A549 (cell line): ENCODE measurements at places on chromosomes 1 and 21.

DNA sequence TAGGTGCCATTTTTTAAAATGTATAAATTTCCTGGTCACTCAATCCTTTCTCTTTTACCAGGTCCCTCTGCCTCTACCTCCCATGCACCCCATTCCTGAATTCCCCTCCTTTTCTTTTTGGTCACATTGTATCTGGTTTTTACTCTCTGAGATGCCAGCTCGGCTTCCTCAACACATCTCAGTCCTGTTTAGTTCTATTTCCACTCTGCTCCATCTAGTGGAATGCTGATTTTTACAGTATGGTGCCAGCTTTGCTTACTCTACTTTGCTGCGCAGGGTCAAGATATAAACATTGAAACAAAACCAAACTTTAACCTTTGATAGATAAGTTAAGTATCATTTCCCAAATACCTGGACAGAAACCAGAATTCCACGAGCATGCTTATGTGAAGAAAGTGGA, 96.0 kb downstream of the ESRRG start:
- DNase-seq: no peak

GRCh38 chr1:205353612-205354011, 3.1 kb downstream of the KLHDC8A start:
- DNase-seq: no peak

DNA sequence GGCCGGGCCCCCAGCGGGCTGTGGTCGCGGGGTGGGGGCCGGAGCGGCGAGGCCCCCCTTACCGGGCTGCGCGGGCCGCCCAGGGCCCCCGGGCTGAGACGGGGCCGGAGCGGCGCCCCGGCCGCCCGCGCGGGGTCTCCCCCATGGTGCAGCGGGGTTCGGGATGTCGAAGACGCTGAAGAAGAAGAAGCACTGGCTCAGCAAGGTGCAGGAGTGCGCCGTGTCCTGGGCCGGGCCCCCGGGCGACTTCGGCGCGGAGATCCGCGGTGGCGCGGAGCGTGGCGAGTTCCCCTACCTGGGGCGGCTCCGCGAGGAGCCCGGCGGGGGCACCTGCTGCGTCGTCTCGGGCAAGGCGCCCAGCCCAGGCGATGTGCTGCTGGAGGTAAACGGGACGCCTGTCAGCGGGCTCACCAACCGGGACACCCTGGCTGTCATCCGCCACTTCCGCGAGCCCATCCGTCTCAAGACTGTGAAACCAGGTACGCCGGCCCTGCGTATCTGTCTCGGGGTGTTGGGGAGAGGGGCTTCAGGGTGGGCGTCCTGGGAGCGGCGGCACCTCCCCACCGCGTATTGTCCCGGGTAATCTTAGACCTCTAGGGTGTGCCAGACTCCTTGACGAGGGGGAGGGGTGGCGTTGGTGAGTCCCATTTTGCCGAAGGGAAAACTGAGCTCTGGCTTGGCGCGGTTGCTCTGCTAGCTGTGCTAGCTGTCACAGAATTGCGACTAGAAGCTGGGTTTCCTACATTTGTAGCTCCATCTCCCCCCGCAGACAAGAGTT, 745 bp downstream of the MAGI3 start:
- peak; percentile 8 for DNase-seq

- peak; percentile 56 for DNase-seq
Measured at GRCh38 chr1:19096036-19096833, 113.8 kb downstream of the UBR4 start.

DNA sequence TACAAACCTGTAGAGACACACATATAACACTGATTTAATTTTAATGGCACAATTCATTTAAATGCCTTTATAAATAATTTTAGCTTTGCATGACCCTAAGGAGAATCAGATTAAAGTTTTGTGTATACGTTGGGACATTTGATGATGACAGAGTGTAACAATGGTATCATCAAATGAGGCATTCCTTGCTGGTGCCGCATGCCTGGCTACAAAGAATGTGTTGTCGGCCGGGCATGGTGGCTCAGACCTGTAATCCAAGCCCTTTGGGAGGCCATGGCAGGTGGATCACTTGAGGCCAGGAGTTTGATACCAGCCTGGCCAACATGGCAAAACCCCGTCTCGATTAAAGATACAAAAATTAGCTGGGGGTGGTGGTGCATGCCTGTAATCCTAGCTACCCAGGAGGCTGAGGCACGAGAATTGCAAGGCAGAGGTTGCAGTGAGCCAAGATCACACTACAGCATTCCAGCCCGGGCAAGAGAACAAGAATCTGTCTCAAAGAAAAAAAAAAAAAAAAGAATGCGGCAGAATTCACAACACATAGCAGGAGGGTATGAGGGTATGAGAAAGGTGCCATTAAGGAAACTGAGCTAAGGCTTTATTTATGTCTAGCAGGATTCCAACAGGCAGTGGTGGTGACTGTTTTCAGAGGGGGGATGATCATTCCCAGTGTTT, 58.9 kb downstream of the PTPN14 start:
- no peak for DNase-seq

GRCh38 chr1:43015269-43015668, 56.6 kb upstream of the SLC2A1 start:
- DNase-seq: no peak

GRCh38 chr1:157231846-157232525, 93.8 kb upstream of the ETV3 start:
- no peak for DNase-seq

DNA sequence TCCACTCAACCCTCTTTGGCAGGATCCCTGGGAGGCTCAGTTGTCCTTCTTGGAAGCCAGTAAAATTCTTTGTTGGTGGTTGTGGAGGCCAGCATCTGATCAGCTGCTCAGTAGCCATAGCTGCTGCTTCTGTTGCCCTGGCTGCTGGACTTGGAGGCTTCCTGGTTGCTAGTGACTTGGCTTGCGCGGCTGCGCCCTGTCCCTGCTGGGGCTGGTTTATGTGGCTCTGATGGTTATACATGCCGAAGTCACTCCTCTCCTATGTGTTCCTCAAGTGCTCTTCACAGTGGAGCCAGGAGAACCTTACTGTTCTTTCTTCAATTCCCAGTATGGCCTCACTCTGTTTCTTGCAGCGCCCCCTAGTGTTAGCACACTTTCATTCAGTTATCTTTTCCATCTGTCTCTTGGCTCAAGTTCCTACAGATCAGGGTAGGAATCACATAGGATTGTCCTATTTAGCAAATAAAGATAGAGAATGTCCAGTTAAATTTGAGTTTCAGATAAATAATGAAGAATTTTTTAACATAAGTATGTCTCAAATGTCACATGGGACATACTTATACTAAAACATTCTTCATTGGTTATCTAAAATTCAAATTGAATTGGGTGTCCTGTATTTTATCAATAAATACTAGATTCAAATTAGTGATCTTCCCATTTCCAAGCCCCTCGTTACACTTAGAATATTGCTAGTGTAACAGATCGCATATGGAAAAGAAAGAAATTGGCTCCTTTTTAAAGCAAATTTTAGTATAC, 176.5 kb downstream of the TGFB2 start:
- DNase-seq: peak; percentile 59

DNA sequence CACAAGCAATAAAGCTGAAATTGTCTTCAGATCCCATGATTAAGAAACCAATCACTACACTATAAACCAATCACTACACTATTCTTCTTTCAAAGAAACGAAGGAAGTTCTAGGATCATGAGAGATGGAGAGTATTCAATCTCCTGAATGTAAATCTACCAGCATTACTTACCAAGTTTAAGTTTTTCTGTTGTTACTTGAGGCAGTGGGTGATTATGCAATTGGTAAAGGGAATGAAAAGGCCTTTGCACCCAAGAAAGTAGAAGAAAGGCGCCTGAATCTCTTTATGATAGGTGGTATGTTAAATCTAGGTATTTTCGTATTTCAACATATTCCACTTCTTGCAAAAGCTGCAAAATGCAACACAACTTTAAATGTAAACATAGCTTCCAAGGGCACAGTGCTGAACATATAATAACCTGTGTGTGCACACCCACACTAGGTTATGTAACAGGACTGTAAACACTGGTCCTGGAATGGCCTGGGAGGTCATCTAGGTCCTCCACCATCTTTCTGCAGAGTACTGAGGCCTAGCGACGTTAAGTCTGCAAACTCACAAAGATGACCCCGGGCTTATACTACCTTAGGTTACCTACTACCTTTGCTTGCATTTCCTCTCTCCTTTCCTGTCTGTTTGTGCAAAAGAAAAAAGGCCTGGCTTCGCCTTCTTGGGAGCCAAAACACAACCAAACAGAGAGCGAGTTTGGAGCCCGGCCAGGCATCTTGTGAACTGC, 1.1 kb upstream of the UAP1 start:
- no peak for DNase-seq

DNA sequence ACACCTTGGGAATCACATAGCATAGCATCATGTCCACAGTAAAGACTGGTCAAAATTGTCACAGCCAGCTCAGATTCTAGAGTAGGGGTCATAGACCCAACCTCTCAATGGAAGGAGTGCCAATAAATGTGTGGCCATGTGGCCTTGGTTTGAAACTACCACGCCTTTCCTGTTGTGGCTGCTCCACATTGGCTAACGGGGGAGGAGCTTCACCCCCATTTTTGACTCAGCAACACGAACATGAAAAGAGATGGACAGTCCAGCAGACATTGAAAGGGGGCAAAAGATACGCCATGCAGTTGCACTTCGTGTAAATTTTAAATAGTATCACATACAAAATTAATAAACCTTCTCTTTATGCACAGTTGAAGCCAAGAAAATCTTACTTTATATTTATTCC, 78.4 kb upstream of the HIVEP3 start:
- DNase-seq: no peak

DNA sequence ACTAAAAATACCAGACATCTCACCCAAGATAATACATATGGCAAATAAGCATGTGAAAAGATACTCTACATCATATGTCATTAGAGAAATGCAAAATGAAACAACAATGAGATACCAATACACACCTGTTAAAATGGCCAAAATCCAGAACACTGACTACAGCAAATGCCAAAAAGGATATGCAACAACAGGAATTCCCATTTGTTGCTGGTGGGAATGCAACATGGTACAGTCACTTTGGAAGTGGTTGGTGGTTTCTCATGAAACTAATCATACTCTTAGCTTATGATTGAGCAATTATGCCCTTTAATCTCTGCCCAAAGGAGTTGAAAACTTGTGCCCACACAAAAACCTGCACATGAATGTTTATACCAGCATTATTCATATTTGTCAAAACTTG, 6.4 kb upstream of the RGS2 start:
- DNase-seq: no peak

- peak; percentile 18 for DNase-seq
Measured at GRCh38 chr21:35136586-35137219, 87.6 kb upstream of the RUNX1 start.

DNA sequence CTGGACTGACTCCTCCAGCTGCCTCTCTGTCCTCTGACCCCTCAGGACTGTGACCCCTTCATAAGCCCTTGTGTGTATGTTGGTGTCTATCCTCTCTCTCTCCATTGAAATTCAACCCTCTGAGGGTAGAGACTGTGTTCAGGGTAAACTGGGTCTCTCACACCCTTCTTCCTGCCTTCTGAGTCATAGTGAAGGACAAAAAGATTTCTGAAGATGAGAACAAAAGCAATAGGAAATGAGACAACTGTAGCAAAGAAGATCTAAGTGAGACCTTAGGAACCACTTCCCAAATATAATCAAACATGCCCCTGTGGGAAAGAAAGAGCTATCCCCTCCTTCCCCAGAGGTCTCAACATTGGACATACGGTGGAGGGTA, 16.9 kb downstream of the NUAK2 start:
- DNase-seq: no peak

- no peak for DNase-seq
Measured at GRCh38 chr1:53653200-53653575, 85.8 kb downstream of the GLIS1 start.

DNA sequence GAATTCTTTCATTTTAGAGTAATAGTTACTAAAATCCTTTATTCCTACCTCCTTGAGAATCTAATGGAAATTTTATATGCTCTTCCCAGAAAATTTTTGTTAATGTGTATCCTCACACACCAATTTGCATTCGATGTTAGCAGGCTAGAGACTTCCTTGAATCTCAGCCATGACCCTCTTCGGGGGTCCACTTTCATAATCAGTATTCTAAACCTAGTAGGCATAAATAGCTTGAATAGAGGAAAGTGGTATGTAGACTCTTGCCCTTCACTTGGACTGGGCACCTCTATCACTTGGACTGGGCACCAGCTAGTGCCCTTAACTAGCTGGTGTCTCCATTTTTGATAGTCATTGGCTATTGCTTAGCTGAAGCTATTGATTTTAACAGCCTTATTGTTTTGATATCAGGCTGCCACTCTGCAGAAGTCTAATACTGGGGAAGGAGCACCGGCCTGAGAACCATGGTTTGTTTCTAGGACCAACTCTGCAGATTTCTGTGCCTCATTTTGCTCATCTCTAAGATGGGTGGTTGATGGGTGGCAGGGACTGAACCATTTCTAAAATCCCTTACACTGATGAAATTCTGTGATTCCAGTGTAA, 42.8 kb downstream of the MRPL39 start:
- DNase-seq: no peak

GRCh38 chr1:220045356-220046051, 801 bp downstream of the EPRS1 start:
- peak; percentile 33 for DNase-seq

- DNase-seq: no peak
Measured at GRCh38 chr1:203289281-203289981, 15.9 kb upstream of the BTG2 start.

GRCh38 chr1:35481229-35481628, 76.0 kb downstream of the KIAA0319L start:
- DNase-seq: no peak

DNA sequence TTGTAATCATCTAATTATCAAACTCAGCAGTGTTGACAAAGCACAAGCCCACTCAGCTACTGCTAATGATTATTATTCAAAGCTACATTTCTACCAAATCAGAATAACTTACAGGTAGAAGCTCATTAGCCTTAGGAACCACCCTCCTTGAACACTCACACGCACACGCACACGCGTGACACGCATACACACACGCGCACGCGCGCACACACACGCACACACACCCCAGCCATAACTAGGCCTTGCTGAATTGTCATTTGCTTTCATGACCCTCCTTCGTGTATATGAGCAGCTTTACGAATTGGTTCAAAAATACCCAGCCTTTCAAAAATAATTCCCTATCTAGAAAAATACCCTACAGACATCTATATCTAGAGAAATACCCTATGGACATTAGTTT, 195.6 kb downstream of the SMYD3 start:
- no peak for DNase-seq

GRCh38 chr21:30072496-30072895, 94.1 kb downstream of the CLDN17 start:
- DNase-seq: peak; percentile 21

DNA sequence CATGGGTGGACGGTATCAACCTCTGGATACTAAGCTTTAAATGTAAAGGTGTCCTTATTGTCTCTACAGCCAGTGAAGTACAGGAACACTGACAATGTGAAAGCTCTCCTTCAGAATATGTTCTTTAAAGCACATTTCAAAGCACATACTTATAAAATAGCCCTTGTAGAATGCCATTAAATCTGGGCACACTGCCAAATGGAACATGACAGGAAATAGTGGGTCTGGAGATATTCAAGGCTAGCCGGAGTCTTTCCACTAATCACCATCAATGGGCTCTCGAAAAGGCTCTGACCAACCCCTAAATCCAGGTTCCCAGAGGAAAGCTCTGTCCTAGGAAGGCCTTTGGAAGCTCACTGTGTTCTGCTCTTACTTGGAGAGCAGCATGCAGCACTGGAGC, 46.6 kb downstream of the PLD5 start:
- DNase-seq: no peak
